Left ventricle myocardium inferior (tissue), 1 donor: ENCODE measurements at places on chromosomes 1 and 21.

DNA sequence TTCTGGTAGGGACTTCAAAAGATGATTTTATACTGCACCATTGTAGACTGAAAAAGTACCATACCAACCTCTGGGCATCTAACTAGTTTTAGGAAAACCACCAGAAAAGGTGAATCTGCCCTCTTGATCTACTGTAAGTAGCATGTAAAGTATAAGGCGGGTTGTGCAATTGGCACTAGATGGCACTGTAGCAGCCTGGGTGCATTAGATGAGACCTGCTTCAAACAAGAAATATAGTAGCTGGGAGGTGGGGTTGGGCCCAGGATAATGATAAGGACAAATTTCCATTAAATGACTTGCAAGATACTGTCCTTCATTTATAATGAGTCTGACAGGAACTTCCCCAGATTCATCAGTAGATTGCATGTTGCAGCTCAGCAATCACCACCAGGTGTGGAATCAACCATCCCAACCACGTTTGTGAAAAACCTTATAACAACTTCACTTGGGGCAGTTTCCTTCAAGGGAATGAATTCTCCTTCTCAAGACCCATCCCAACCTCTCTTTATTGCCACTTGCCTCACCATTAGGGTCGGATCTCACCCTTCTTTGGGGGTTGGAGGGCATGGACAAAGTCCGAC is 37.3 kb upstream of the IL10 start:
- DNase-seq, result no peak

DNA sequence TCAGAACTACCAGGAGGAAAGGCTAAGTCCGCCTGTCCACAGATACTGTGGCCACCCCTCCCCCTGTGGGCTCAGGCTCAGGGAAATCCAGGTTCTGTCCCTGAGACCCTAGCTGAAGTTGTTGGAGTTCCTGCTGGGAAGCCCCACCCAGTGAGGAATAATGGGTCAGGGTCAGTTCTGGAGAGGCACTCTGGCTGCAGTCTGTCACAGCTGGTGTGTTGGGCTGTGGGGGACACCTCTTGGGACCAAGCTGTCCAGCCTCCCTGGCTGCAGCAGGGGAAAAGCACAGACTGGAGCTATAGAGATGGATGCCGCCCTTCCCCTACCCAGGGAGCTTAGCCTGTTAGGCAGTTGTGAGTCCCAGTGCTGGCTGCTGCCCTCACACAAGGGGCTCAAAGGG is 65.1 kb upstream of the RGS21 start:
- DNase-seq, result no peak

DNA sequence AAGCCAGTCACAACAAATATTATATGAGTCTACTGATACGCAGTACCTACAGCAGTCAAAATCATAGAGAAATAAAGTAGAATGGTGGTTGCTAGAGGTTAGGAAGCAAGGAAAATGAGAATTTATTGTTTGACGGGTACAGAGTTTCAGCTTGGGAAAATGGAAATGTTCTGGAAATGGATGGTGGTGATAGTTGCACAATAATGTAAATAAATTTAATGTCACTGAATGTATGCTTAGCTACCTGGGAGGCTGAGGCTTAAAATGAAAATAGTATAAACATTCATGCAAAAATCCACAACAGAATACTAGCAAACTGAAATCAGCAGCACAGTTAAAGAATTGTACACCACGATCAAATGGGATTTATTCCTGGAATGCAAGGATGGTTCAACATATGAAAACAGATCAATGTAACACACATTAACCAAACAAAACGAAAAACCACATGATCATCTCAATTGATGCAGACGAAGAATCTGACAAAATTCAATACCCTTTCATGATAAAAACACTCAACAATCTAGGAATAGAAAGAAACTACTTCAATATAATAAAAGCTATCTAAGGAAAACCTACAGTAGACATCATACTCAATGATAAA is 10.7 kb downstream of the TUT4 start:
- no peak for DNase-seq

- DNase-seq, result no peak
Observed at GRCh38 chr21:45818904-45819285, 162.7 kb upstream of the COL6A1 start.

DNA sequence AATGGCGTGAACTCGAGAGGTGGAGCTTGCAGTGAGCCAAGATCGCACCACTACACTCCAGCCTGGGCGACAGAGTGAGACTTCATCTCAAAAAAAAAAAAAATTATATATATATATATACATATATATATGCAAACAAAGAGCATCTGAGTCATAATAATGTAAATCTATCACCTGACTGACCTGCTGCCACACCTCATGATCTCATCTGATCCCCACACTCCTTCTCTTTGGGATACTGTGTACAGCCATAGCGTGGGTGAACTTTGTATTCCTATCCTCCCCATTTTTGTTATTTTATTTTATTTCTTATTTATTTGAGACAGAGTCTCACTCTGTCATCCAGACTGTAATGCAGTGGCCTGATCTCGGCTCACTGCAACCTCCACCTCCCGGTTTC is 2.6 kb upstream of the HDAC1 start:
- DNase-seq, result no peak

GRCh38 chr1:53891678-53892077 is 2.1 kb upstream of the YIPF1 start:
- DNase-seq, result no peak

GRCh38 chr1:109296782-109297181 is 10.0 kb downstream of the MYBPHL start:
- no peak for DNase-seq
